ENCODE measurements at places on chromosomes 12 and 14.

GRCh38 chr14:99619835-99620834 is 16.1 kb upstream of the CCDC85C start:
- H3K36me3 ChIP-seq: no peaks in the 10 kb centered on the region
- H3K27me3 ChIP-seq: peaks cover 36% of the 10 kb centered on the region
- no peak overlapping the region for H3K4me3 ChIP-seq
- no peak overlapping the region for H3K27ac ChIP-seq
- peaks cover 2% of the 10 kb centered on the region for H3K4me1 ChIP-seq
- no peak for DNase-seq

DNA sequence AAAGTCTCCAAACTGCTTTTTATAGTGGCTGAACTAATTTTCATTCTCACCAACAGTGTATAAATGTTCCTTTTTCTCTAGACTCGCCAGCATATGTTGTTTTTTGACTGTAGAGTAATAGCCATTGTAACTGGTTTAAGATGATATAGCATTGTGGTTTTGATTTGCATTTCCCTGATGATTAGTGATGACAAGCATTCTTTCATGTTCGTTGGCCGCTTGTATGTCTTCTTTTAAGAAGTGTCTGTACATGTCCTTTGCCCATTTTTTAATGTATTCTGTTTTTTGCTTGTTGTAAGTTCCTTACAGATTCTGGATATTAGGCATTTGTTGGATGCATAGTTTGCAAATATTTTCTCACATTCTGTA is 404.9 kb downstream of the FLRT2 start:
- no peaks in the 10 kb centered on the region for H3K27me3 ChIP-seq
- DNase-seq: no peak
- peaks cover 38% of the 10 kb centered on the region for H3K4me1 ChIP-seq
- H3K27ac ChIP-seq: peak overlapping the region; percentile 94

DNA sequence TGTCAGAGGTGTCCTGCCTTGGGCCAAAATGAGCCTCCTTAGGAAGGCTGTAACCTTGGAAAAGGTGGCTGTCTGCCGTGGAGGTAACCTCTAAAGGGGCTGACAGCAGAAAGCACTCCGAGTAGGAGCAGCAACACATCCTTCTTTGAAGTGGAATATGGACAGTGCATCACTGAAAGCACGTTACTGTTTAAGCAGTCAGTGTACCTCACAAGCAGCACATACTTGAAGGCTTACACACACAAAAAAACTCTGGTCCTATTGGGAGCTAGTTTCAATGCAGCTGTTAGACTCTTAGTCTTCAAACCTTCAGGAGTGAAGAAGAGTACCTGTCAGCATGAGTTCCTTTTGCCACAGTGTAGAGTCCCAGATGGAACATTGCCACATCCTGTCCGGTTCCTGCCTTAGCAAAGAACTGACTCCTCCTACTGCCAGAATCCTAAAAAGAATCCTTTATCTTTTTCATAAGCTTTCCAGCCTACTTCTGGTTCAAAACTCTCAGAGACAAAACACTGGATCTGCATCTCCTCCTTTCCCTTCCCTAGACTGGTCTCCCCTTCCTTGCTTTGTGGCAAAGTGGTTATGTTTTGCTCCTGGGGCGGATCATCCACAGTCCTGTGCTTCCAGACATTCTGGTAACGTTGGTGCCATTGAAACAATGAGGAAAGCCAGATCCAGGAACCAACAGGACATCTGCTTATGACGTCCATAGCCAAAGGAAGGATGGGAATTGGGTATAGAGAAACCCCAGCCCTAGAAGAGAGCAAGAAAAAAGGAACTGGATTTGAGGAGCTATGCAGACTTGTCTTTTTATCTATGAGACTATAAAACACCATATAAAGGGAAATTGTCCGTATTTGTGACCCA is 8.5 kb upstream of the MDM1 start:
- no peaks in the 10 kb centered on the region for H3K27me3 ChIP-seq
- DNase-seq: no peak
- no peak overlapping the region for H3K27ac ChIP-seq
- peaks cover 1% of the 10 kb centered on the region for H3K4me1 ChIP-seq
- H3K4me3 ChIP-seq: no peak overlapping the region
- no peaks in the 10 kb centered on the region for H3K36me3 ChIP-seq

DNA sequence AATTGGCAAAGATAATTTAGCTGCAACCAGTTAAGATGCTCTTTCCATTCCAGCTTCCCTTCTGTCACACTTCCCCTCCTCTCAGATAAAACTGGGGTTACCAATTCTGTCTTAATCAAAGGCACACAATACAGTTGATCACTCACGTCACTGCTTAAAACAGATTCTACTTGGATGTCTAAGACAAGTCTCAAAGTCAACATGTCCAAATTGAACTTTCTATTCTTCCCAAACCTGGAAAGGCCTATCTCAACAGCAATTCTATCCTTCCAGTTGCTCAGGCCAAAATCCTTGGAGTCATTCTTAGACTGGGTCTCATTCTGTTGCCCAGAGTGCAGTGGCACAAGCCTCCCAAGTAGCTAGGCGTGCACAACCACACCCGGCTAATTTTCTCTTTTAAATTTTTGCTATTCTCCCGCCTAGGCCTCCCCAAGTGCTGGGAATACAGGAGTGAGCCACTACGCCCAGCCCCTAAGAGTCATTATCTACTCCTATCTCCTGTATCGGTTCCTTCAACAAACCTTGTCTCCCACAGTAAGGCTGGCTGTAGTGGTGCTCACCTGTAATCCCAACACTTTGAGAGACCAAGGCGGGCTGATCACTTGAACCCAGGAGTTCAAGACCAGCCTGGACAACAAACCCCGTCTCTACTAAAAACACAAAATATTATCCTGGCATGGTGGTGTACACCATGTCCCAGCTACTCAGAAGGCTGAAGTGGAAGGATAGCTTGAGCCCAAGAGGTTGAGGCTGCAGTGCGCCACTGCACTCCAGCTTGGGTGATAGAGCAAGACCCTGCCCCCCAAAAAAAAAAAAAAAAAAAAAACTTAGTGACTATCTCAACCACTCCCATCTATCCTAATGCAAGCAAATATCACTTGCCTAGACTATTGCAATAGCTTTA is 4.7 kb downstream of the RPS29 start:
- H3K4me3 ChIP-seq: peak overlapping the region; percentile 98
- peaks cover 66% of the 10 kb centered on the region for H3K4me1 ChIP-seq
- no peak for DNase-seq

DNA sequence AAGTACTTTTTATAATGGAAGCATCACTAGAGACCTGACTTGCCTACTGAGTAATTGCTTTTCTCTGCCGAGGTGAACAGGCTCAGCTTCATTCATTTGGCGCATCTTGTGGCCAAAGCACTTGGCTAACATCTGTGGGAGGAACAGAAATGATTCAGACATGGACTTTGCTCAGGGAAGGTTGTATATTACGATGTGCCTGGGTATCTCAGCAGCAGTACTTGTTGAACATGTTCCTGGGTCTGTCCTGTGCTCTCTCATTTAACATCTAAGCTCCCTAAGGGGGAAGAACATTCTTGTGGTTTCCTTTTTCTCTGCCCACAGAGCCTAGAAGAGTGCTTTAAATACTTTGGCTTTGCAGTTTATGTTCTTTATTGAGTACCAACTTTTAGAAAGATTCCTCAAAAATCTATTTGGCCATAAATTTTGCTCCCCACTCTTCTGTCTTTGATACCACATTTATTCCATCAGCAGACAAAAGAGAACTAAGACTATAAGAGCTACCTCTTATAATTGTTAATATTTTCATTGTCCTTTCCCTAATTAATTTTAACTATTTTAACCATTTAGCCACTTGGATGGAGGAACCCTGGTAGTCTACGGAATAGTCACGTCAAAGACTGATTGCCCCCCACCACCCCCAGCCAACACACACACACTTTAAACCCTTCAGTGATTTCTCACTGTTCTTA is 101.2 kb upstream of the EGLN3 start:
- no peak overlapping the region for H3K4me3 ChIP-seq
- DNase-seq: no peak
- H3K36me3 ChIP-seq: no peaks in the 10 kb centered on the region
- H3K4me1 ChIP-seq: peaks cover 33% of the 10 kb centered on the region
- no peak overlapping the region for H3K27ac ChIP-seq

- DNase-seq: no peak
- H3K27ac ChIP-seq: no peak overlapping the region
- no peaks in the 10 kb centered on the region for H3K4me1 ChIP-seq
- no peaks in the 10 kb centered on the region for H3K36me3 ChIP-seq
These were observed 9.6 kb upstream of the ASIC1 start for GRCh38 chr12:50047693-50048250.

DNA sequence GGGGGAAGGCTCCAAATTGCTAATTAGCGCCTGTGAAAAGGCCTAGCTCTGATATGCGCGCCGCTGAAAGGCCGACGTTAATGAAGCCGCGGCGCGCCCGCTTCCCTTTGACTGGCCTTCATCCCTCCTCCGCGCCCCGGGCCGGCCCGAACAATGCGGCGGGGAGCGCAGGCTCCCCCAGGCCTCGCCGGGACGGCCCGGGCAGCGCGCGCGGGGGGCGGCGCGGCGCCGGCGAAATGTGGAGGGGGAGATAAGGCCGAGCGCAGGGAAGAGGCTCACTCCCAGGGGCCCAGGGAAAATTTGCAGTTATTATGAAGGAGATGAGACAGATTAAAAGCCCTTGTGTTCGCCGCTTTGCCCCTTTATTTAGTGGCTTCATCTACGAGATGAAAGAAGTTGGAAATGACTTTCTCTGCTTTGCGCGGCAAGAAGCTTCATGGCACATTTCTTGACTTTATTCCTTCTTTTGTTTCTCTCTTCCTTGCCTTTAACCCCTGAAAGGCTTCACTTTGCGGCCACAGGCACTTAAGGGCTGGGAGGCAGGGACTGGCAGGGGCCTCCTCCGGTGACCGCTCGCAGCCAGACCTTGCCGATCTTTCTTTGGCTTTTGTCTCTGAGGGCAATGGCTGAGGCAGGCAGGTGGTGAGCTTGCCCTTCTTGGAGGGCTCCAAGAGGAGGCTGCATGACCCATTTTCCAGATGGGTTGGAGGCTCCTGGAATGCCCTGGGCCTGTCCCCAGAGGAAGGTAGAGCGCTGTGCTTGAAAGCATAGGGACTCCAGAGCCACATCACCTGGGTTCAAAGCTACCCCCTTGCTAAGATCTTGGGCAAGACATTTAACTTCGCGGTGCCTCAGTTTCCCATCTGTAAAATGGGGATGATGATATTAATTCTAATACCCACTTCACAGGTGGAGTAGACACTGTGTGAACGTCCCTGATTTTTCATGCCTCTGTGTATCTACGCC is 12.7 kb upstream of the GPATCH2L start:
- no peak for DNase-seq
- no peaks in the 10 kb centered on the region for H3K36me3 ChIP-seq
- H3K27ac ChIP-seq: no peak overlapping the region
- H3K27me3 ChIP-seq: peaks cover 70% of the 10 kb centered on the region
- H3K4me1 ChIP-seq: peaks cover 6% of the 10 kb centered on the region

- H3K27me3 ChIP-seq: peaks cover 14% of the 10 kb centered on the region
- H3K4me1 ChIP-seq: no peaks in the 10 kb centered on the region
- H3K4me3 ChIP-seq: no peak overlapping the region
These were observed 110.0 kb downstream of the CCDC60 start for GRCh38 chr12:119444462-119445044.

DNA sequence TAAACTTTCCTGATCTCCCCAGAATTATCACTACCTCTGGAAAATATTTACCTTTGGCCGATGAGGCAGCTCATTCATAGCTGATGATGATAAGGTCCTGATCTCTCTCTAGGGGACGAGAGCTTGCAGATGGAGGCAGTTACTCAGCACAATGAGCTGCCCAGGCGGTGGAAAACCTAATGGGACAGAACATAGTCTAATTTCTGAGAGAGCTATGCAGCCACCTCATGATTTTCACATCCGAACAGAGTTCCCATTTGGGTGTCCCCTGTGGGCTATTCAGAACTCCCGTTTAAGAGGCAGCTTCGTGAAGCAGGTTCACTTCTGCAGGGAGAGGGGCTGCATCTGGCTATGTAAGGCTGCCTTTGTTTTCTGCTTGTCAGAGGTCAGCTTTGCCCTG is 724.6 kb upstream of the TMEM132C start:
- no peaks in the 10 kb centered on the region for H3K36me3 ChIP-seq
- H3K4me1 ChIP-seq: no peaks in the 10 kb centered on the region
- no peak overlapping the region for H3K4me3 ChIP-seq
- no peaks in the 10 kb centered on the region for H3K27me3 ChIP-seq
- no peak for DNase-seq

- H3K4me1 ChIP-seq: peaks cover 1% of the 10 kb centered on the region
- DNase-seq: no peak
- no peak overlapping the region for H3K4me3 ChIP-seq
- no peaks in the 10 kb centered on the region for H3K27me3 ChIP-seq
- H3K36me3 ChIP-seq: peaks cover 23% of the 10 kb centered on the region
These were observed 58.6 kb downstream of the GXYLT1 start for GRCh38 chr12:42086031-42086430.

GRCh38 chr12:99981639-99982190 is 3.0 kb downstream of the ANKS1B start:
- peaks cover 5% of the 10 kb centered on the region for H3K4me1 ChIP-seq
- no peak overlapping the region for H3K27ac ChIP-seq
- DNase-seq: no peak

DNA sequence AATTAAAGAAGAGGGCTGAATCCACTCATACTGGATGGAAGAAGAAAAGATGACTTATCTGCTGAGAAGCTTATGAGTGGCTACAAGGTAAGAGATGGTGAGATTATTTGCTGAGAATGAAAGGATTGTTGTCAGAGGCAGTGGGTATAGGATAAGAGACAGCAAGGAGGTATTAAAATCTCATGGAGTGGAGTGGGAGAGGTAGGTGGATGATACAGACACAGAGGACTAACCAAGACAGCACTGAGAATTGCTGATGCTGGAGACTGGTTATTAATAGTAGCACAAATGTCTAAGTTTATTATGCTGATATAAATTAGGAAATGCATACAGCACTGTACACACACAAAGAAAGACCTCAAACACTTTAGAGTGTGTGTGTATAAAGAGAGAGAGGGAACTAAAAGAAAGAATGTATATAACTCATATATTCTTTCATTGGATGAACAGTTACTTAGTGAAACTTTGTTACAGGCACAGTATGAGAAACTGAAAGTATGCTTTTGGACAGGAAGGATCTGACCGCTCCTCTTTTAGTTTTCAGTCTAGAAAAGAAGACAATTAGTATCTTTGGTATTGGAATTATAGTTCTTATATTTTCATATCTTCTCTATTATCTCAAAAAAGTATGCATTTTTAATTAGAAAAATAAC is 543.1 kb downstream of the LRFN5 start:
- no peak overlapping the region for H3K27ac ChIP-seq
- H3K4me1 ChIP-seq: no peaks in the 10 kb centered on the region
- no peak for DNase-seq
- no peaks in the 10 kb centered on the region for H3K36me3 ChIP-seq
- H3K4me3 ChIP-seq: no peak overlapping the region

DNA sequence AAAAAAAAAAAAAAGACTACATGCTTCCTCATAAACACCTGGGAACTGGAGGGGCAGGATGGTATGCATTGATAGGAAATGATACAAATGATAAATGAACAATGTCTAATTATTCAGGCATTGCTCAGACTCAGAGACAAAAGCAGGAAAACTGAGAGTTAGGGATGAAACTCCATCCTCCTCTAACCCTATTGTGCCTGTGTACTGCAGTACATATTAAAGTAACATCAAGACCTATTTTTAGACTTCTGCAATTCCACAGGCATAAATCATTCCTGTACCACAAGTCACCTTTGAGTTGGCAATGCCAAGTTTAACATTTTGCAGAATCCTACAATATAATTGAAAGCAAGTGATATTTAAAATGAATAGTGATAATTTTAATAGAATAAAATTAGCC is 156.5 kb upstream of the USP15 start:
- H3K27me3 ChIP-seq: no peaks in the 10 kb centered on the region
- no peaks in the 10 kb centered on the region for H3K36me3 ChIP-seq
- no peak overlapping the region for H3K27ac ChIP-seq

GRCh38 chr12:3152892-3153291 is 75.7 kb downstream of the TSPAN9 start:
- no peak overlapping the region for H3K27ac ChIP-seq
- H3K27me3 ChIP-seq: no peaks in the 10 kb centered on the region
- no peaks in the 10 kb centered on the region for H3K36me3 ChIP-seq
- H3K4me3 ChIP-seq: no peak overlapping the region

Data from activated naive CD8-positive, alpha-beta T cell treated with anti-CD3 and anti-CD28 coated beads, Interleukin-2, amount 50 U/mL, for 24 hours (primary cell).